ENCODE measurements at places on chromosomes 16 and 17. TPM values are rescaled to one million over a fixed set of nuclear protein-coding genes. Genes with fewer than 3 reads are reported as not detected.

GRCh38 chr16:78962457-78962929 is 638.0 kb downstream of the MAF start:
- no peak for DNase-seq

DNA sequence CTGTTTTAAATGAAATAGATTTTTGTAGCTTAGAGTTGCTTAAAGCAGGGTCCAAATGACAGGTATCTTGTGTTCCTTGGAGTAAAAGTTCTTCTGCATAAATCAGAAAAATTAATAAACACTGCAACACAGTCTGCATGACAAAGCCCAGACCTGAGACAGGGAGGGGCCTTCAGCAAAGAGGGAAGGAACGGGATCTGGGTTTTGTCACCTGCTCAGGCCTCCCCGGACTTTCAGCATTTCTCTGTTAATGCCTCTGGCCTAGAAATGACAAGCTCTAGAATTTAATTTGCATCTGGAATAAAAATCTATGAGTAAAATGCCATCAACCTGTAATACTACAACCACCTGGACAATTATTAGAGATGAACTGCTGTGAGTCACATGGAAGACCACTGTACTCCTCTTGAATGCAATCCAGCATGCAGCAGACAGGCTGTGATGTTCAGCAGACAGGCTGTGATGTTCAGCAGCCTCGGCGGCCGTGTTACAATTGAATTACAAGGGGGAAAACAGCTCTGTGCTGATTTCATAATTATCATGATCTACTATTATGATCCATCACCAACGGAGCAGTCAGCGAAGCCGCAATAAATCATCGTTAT is 170.2 kb downstream of the TOX3 start:
- no peak for DNase-seq

GRCh38 chr17:76597156-76598003 is 11.7 kb upstream of the ST6GALNAC2 start:
- no peak for DNase-seq

DNA sequence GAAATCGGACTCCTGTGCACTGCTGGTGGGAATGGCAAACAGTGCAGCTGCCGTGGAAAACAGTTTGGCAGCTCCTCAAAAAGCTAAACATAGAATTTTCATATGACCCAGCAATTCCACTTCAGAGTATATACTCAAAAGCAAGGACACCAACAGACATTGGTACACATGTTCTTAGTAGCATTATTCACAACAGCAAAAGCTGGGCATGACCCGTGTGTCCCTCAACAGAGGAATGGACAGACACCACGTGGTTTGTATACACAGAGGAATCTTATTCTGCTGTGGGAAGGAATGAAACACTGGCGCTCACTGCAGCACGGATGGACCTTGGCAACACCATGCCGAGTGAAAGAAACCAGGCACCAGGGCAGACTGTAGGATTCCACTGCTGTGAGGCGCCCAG is 16.0 kb downstream of the NPTX1 start:
- DNase-seq = no peak

GRCh38 chr17:67558740-67559380 is 158.9 kb upstream of the NOL11 start:
- no peak for DNase-seq

- no peak for DNase-seq
Observed at GRCh38 chr17:49848019-49848473, at the start of gene TAC4. Gene TAC4 (minus strand): TSS chr17:49848069. CDS start chr17:49848017, 52 bp downstream.

DNA sequence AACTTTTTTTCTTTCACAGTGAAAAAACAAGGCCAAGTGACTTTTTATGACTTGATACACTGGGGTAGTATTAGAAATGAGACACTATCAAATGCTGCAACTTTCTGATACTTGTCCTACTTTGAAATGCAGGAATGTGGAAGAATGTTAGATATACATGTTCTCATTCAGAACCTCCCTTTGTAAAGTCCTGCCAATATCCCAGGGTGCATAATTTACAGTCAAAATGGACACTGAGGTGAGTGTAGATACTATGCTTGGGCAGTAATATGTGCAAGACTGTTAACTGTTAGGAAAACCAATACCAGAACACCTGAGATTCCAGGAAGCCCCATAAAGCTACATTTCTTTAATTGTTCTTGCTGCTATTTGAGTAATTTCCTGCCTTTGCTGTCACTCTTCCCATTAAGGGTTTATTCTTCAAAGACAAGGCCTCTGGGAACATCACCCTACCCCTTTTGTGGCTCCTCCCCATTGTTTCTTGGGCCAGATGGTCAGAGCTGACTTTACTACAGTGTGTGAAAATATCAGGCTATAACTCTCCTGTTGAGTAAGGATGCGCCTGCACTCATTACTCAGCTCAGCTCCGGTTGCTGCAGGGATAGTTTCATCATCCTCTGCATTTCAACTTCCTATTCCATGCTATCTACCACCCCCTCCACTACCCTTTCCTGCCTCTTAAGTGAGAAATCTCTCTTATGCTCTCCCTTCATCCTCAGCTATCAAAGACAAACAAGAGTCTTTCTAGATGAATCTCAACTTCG is 48.7 kb downstream of the TMEM100 start:
- no peak for DNase-seq

DNA sequence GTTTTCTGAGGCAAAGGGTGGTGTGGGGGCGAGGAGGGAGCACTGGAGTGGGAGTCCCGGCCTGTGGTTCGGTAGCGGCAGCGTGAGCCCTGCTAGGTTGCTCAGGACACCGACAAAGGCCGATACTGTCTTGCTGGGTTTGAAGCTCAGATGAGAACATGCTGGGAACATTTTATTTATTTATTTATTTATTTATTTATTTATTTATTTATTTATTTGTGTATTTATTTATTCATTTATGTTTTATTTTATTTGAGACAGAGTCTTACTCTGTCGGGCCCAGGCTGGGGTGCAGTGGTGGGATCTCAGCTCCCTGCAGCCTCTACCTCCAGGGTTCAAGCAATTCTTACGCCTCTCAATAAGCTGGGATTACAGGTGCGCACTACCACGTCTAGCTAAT is 117.9 kb upstream of the GSE1 start:
- DNase-seq = no peak

The TEX19 gene
- total RNA-seq = not detected

The CCL13 gene
- not detected for total RNA-seq

GRCh38 chr17:63641692-63642448 is 19.7 kb downstream of the MAP3K3 start:
- no peak for DNase-seq

DNA sequence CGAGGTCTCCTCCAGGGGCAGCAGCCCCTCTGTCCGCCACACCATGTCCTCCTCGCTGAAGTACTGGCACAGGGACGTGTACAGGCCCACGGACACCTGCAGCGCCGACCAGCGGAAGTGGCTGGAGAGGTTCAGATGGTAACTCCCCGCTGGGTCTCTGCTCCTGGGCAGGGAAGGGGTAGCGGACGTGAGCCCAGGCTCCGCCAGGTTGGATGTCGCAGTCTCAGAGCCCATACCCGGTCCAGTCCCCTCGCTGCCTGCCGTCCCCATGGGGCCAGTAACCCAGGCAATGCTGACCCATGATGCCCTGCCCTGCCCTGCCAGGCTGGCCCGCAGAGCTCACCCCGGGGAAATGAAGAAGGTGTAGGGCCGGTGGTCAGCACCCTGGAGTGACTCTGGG is 33.2 kb downstream of the PKD1 start:
- no peak for DNase-seq

The CACNA1H gene
- 0.15 TPM for total RNA-seq

DNA sequence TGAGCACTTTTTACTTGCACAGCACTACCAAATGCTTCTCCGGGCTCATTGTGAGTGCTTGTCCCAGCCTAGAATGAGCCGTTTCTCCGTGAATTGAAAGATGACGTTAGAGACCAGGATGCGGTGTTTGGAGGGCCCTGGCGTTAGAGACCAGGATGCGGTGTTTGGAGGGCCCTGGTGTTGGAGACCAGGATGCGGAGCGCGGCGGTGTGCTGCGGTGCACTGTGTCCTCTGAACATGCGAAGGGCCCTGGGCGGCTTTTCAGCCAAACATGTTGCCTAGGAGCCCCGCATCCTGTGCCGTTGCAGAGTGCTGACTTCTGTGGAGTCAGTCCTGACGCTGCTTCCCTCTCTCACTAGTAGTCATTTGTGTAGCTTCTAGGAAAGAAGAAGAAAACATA is 42.7 kb downstream of the BANP start:
- no peak for DNase-seq

DNA sequence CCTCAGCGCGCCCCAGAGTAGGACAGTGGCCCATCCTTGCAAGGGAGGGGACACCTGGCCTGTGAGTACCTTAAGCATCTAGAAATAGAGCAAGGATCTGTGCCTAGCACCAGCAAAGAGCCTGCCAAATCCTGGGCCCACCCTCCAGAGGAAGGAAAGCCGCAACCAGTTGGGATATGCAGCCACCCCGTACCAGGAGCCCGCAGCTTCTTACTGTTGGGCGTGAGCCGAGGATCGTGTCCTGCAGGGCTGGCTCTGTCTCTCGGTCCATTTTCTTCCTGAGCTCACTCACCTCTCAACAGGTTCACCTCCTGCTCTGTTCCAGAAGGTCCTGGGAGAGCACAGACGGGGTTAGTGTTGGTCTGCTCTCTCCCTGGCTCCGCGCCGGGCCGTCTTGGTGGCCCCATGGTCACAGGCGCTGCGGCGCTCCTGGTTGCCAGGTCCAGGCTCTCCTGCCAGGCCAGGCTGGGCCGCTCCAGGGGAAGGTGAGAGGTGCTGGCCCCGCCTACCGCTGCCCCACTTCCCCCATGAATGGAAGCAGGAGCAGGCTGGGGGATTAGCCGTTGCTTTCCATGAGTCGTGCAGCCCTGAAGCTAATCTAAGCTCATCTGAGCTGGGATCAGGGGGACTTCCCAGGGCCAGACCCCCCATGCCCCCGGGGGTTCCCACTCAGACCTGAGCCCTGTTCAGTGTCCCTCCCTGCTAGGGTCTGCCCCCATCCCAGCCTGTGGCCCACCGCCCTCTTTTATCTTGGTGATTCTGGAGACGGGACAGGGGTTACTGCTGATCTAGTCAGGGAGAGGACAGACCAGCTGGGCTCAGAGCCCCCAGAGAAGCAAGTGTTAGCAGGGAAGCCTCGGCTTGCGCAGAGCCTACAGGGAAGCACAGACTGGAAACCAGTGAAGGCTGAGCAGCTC is 12.7 kb downstream of the ENDOV start:
- DNase-seq = no peak

DNA sequence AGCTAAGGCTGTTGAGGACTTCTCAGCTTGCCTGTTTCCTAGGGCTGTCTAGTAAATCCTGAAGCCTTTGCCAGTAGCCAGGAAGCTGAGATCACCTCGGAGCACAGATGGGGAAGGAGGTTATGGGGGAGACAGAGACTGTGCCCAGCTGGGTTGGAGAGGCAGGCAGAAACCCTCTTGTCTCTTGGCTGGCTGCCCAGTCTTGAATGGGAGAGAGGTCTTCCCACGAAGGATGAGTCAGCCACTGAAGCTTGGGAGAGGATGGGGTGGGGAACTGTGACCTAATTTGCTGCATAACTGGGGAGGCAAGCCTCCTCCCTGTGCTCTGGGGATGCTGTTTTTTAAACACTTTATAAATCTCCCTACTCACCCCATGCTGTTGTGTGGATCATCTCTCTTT is 69.8 kb downstream of the SHISA9 start:
- no peak for DNase-seq

The PIK3R5 gene
- total RNA-seq = not detected

DNA sequence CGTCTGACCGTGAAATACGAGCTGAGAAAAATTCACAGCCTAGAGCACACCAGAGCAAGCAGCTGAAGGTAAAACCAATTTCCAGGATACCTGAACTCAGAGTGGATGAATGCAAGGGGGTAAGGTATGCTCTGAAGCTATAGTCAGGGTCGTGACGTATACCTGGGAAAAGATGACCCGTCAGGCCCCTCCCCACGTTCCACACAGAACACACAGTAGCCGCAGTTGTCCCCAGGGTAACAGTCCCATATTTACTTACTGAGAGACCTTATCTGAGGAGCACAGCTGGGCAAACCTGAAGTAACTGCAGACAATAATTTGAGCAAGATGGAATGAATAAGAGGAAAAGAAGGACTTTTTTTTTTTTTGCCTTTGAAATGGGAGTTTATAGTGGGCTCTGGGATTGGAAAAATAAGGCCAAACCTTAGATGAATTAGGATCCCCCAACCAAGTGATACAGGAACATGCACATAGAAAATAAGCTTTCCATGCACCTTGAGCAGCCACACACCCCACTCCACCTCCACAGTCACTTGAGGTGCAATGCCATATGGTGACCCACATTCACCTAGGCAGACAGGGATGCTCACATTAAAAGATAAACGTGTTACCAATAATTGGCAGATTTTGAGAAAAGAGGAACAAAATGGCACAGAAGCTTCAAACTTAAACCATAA is 38.0 kb downstream of the ABCA6 start:
- DNase-seq = no peak

GRCh38 chr17:41679740-41680425 is 8.8 kb upstream of the EIF1 start:
- no peak for DNase-seq

The GFAP gene
- not detected for total RNA-seq

GRCh38 chr16:13883276-13883675 is 36.7 kb upstream of the ERCC4 start:
- no peak for DNase-seq

The G6PC1 gene
- total RNA-seq = not detected

- no peak for DNase-seq
Observed at GRCh38 chr16:23288209-23288608, 13.9 kb upstream of the SCNN1B start.

- no peak for DNase-seq
Observed at GRCh38 chr17:70318051-70318450, 148.7 kb downstream of the KCNJ2 start.

The KRTAP17-1 gene
- total RNA-seq = not detected

- DNase-seq = no peak
Observed at GRCh38 chr16:3510416-3510815, 9.6 kb downstream of the CLUAP1 start.

- DNase-seq = no peak
Observed at GRCh38 chr16:20372701-20373100, 20.2 kb upstream of the UMOD start.

DNA sequence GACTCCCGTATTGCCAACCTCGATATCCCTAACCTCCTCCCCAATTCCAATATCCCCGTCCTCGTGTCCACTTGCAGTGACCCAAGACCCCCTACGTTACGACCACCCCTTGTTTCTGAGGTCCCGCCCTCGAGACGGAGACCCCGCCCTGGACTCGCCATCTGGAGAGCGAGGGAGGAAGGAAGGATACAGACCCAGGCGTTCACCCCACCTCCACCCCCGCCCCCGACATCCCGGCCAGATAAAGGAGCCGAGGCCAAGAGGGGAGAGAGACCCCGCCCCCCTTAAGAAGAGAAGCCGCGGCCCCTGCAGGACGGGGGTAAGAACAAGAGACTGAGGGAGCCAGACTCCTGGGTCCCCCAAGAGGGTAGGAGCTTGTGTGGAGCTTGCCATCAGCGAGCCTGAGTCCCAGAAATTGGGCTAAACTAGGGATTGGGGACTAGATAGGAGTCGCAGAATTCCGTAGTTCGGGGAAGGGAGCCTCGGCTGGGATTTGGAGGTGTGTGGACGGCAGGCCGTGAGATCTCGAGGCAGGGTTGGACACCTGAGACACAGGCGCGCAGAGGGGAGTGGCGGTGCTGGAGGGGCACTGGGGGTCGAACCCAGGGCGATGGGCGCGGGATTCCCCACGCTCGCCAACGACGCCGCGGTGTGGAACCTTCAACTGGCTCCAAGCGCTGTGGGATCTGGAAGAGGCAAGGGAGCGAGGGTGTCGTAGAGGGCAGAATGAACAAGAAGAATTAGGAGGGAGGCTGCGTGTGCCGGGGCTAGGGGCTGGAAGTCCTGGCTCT is at the start of gene BCL6B:
Gene BCL6B, plus strand, starts transcription at position 270 of the 791 bp plus-strand sequence. CDS start 622 bp downstream, outside the sequence.
- DNase-seq = no peak

GRCh38 chr17:81811705-81812570 is 8.0 kb downstream of the GCGR start:
- DNase-seq = no peak

Measured in glomerular endothelial cell (primary cell).